Mesendoderm (in vitro differentiated cells): ENCODE measurements at places on chromosomes 13 and 19.

- H3K36me3 ChIP-seq = no peaks in the 10 kb centered on the region
- peaks cover 2% of the 10 kb centered on the region for H3K4me1 ChIP-seq
- DNase-seq = peak; percentile 74
- H3K4me3 ChIP-seq = no peak within 1 kb of the TSS
Observed at GRCh38 chr19:17264641-17264979, at the start of gene USHBP1. USHBP1 (minus strand) TSS chr19:17264745; CDS start chr19:17264299, 446 bp downstream.

- H3K27ac ChIP-seq = no peak overlapping the region
- H3K27me3 ChIP-seq = no peaks in the 10 kb centered on the region
- no peaks in the 10 kb centered on the region for H3K36me3 ChIP-seq
- no peaks in the 10 kb centered on the region for H3K4me1 ChIP-seq
- no peak for DNase-seq
Observed at GRCh38 chr13:72698164-72698563, 29.3 kb downstream of the MZT1 start.

GRCh38 chr13:48412881-48413351 is at the start of gene LPAR6:
LPAR6 (minus strand) TSS chr13:48413113; CDS start chr13:48412423, 690 bp downstream.
- peak within 1 kb of the TSS; percentile 2 for H3K4me3 ChIP-seq
- peak within 1 kb of the TSS; percentile 16 for H3K27ac ChIP-seq
- H3K36me3 ChIP-seq = no peaks in the 10 kb centered on the region

DNA sequence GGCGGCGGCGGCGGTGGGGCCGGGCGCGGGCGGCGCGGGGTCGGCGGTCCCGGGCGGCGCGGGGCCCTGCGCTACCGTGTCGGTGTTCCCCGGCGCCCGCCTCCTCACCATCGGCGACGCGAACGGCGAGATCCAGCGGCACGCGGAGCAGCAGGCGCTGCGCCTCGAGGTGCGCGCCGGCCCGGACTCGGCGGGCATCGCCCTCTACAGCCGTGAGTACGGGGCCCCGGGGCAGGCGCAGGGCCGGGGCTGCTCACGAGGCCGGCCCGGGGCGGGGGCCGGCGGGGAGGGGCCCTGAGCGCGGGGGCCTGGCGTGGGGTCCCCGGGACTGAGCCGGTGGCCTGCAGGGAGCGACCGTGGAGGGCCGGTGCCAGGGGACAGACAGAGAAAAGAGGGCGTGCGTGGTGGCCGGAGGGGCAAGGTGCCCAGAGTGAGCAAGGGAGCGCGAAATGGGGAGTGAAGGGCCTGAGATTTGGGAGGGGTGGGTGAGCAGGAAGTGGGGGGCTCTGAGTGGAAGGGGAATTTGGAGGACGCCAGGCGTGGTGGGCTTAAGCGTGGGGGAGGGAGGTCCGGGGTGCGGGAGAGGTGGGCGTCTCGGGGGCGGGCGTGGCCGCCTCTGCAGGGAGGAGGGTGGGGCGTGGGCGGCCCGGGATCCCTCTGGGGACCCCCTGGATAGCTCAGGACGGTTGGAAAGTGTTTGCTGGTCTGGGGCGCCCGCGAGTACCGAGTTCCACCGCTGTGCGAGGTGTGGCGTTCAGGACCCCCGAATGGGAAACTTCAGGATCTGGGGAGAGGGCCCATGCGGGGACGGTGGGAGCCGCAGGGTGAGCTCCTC is 575 bp downstream of the CARM1 start:
- no peak for DNase-seq
- H3K4me1 ChIP-seq = no peaks in the 10 kb centered on the region
- no peaks in the 10 kb centered on the region for H3K27me3 ChIP-seq
- H3K36me3 ChIP-seq = no peaks in the 10 kb centered on the region

GRCh38 chr13:38462605-38463004 is 113.0 kb downstream of the UFM1 start:
- H3K27me3 ChIP-seq = no peaks in the 10 kb centered on the region
- no peaks in the 10 kb centered on the region for H3K36me3 ChIP-seq
- H3K27ac ChIP-seq = no peak overlapping the region
- H3K4me1 ChIP-seq = no peaks in the 10 kb centered on the region

DNA sequence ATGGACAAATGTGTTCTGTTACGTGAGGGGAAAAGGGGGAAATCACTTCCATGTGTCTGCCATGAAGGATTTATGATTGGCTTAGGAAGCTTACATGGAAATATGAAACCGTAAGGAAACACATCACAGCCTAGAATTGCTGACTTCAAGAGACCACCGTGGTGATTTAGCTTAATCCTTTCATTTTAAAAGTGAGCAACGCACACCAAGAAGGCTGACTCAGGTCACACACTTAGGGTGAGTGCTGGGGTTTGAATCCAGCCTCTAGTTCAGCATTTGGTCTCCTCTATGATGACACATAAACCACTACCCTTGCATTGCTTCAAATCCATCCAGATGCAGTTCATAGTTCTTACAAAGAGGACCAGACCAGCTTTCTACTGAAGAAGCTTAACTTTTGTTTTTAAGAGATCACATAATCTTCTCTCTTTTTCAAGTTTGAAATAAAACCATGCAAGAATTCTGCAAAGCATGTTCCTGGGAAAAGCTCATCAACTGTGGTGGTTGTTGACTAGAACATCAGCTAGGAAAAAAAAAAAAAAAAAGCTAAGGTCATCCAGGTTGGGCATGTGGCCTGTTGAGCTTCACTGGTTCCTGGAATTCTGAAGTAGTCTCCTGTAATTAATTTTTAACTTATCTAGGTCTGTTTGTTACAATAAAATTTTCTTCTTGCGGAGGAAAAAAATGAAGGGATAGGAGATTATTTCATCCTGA is 60.2 kb upstream of the KL start:
- H3K4me3 ChIP-seq = no peak overlapping the region
- no peak for DNase-seq
- no peaks in the 10 kb centered on the region for H3K36me3 ChIP-seq
- no peaks in the 10 kb centered on the region for H3K4me1 ChIP-seq
- H3K27ac ChIP-seq = no peak overlapping the region
- H3K27me3 ChIP-seq = no peaks in the 10 kb centered on the region
